ENCODE measurements at places on chromosomes 3 and 15. TPM values are rescaled to one million over a fixed set of nuclear protein-coding genes. Genes with fewer than 3 reads are reported as not detected.

The TRH gene
- not detected for total RNA-seq

The ACAN gene
- total RNA-seq: not detected

The GRAMD1C gene
- total RNA-seq: 0.91 TPM

The LRRC31 gene
- not detected for total RNA-seq

The ATP1B3 gene
- 120 TPM for total RNA-seq

The KNL1 gene
- 54.2 TPM for total RNA-seq

The CPA3 gene
- total RNA-seq: not detected

The CCDC54 gene
- total RNA-seq: not detected
